ENCODE measurements at places on chromosomes 4 and X. TPM values are rescaled to one million over a fixed set of nuclear protein-coding genes. Genes with fewer than 3 reads are reported as not detected.

DNA sequence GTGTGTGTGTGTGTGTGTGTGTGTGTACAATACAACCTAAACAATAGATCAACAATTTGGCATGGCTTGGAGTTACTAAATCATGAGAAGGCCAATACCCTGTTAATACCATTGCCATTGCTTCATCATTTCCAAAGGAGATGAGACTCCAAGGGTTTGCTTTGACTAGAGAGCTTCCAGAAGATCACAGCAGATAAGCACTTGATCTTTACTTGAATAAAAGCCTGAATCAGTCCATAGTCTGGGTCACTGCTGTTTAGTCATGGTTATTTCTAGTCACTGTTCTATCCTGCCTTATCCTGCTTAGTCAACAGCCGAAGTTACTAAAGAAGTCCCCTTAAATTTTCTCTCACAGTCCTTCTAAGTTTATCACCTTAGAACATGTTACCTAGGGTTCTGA, 58.2 kb downstream of the RAB40AL start:
- no peaks in the 10 kb centered on the region for H3K36me3 ChIP-seq
- H3K4me1 ChIP-seq = no peaks in the 10 kb centered on the region
- peaks cover 18% of the 10 kb centered on the region for H3K27me3 ChIP-seq
- H3K4me3 ChIP-seq = no peak overlapping the region
- DNase-seq = no peak

- no peak overlapping the region for H3K27ac ChIP-seq
- H3K4me3 ChIP-seq = no peak overlapping the region
- H3K27me3 ChIP-seq = no peaks in the 10 kb centered on the region
- H3K36me3 ChIP-seq = no peaks in the 10 kb centered on the region
- no peaks in the 10 kb centered on the region for H3K4me1 ChIP-seq
These were observed 73.0 kb upstream of the FRMPD4 start for GRCh38 chrX:12065251-12065650.

- H3K27me3 ChIP-seq = peaks cover 22% of the 10 kb centered on the region
- H3K4me3 ChIP-seq = no peak overlapping the region
- no peak overlapping the region for H3K27ac ChIP-seq
These were observed 5.1 kb upstream of the KDM5C start for GRCh38 chrX:53230116-53230515.

- peaks cover 38% of the 10 kb centered on the region for H3K4me1 ChIP-seq
- no peaks in the 10 kb centered on the region for H3K27me3 ChIP-seq
- H3K36me3 ChIP-seq = no peaks in the 10 kb centered on the region
- no peak for DNase-seq
- H3K4me3 ChIP-seq = no peak overlapping the region
- peak overlapping the region; percentile 94 for H3K27ac ChIP-seq
These were observed 30.8 kb upstream of the AFAP1 start for GRCh38 chr4:7970361-7970946.

DNA sequence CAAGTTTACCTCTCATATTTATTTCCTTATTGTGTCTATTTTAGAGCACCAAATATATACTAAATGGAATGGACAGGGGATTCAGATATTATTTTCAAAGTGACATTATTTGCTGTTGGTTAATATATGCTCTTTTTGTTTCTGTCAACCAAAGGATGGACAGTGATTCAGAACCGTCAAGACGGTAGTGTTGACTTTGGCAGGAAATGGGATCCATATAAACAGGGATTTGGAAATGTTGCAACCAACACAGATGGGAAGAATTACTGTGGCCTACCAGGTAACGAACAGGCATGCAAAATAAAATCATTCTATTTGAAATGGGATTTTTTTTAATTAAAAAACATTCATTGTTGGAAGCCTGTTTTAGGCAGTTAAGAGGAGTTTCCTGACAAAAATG, 6.2 kb downstream of the FGB start:
- H3K36me3 ChIP-seq = no peaks in the 10 kb centered on the region
- H3K27ac ChIP-seq = no peak overlapping the region
- H3K27me3 ChIP-seq = no peaks in the 10 kb centered on the region
- no peak overlapping the region for H3K4me3 ChIP-seq
- no peak for DNase-seq
- no peaks in the 10 kb centered on the region for H3K4me1 ChIP-seq

DNA sequence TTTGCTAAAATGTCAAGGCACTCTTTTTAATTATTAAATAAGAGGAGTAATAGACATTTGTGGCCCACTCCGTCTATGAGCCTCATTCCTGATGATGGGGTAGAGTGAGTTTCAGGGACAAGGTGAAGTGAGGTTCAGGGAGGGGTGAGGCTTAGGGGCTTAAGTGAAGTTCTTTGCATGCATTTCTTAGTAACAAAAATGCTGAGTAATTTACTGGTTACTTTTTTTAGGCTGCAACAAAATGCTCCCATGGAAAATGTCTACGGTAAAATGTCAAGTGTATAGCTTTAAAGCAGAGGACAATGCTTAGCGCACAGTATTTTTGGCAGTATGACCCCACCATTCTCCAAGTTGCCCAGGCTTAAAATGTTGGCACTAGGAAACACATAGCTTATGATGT, 2.0 kb upstream of the USO1 start:
- no peak overlapping the region for H3K27ac ChIP-seq
- H3K27me3 ChIP-seq = no peaks in the 10 kb centered on the region
- H3K4me1 ChIP-seq = peaks cover 4% of the 10 kb centered on the region
- no peak for DNase-seq

GRCh38 chr4:157895205-157895604, 277.6 kb downstream of the GASK1B start:
- no peaks in the 10 kb centered on the region for H3K27me3 ChIP-seq
- no peak overlapping the region for H3K4me3 ChIP-seq
- H3K4me1 ChIP-seq = no peaks in the 10 kb centered on the region
- no peak for DNase-seq
- H3K27ac ChIP-seq = no peak overlapping the region

- peaks cover 10% of the 10 kb centered on the region for H3K4me1 ChIP-seq
- no peak overlapping the region for H3K4me3 ChIP-seq
- no peaks in the 10 kb centered on the region for H3K36me3 ChIP-seq
- H3K27ac ChIP-seq = peak overlapping the region; percentile 37
- no peak for DNase-seq
These were observed 147.3 kb downstream of the PCDH7 start for GRCh38 chr4:30867427-30867826.

DNA sequence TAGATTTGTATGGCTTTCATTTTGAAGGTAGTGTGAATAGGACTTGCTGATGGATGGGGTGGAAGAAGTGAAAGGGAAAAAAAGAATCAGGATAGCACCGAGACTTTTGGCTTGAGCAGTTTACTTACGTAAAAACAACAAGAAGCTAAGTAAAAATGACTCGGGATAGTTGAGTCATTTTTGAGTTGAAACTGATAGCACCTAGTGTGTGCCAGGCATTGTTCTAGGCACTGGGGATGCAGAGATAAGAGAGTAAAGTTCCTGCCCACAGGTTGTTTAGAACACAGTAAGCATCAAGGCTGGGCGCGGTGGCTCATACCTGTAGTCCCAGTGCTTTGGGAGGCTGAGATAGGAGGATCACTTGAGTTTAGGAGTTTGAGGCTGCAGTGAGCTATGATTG, 34.7 kb downstream of the ADD1 start:
- no peak overlapping the region for H3K4me3 ChIP-seq
- peaks cover 12% of the 10 kb centered on the region for H3K36me3 ChIP-seq
- DNase-seq = no peak
- no peaks in the 10 kb centered on the region for H3K27me3 ChIP-seq
- peaks cover 6% of the 10 kb centered on the region for H3K4me1 ChIP-seq

GRCh38 chrX:107107459-107107858, 11.2 kb downstream of the RBM41 start:
- no peak overlapping the region for H3K4me3 ChIP-seq
- H3K27me3 ChIP-seq = no peaks in the 10 kb centered on the region
- H3K27ac ChIP-seq = no peak overlapping the region
- DNase-seq = no peak
- H3K4me1 ChIP-seq = no peaks in the 10 kb centered on the region

DNA sequence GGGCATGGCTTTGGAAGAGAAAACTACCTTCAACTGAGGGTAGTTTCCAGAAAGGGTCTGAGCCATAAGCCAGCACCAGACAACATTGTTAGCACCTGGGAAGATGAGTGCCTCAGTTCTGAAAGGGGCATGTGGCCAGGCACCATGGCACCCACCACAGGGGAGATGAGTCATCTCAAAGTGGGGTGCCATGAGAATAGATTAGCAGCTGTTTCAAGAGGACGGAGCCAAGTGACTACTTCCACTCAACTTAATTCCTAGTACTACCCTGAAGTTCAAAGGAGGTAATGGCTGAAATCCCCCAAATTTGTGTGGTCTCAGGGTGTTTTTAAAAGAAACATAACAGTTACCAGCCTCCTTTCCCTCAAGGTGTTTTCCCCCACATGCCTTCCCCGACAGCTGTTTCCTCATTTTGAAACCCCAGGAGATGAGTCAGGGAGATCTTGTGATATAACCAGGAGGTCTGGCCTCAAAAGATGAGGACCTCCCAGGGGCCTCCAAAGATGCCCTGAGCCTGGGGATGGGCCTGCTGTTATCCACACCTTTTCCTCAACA, 27.8 kb upstream of the FTHL17 start:
- DNase-seq = no peak
- no peak overlapping the region for H3K27ac ChIP-seq
- H3K27me3 ChIP-seq = no peaks in the 10 kb centered on the region
- no peaks in the 10 kb centered on the region for H3K36me3 ChIP-seq
- no peak overlapping the region for H3K4me3 ChIP-seq

DNA sequence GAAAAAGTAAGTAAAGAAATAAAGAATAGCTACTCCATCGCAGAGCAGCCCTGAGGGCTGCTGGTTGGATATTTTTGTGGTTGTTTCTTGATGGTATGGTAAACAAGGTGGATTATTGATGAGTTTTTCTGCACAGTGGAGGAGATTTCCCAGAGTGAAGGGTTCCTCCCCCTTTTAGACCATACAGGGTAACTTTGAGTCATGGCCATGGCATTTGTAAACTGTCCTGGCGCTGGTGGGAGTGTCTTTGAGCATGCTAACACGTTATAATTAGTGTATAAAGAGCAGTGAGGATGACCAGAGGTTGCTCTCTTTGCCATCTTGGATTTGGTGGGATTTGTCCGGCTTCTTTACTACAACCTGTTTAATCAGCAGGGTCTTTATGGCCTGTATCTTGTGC, 128.2 kb downstream of the ASMT start:
- no peak for DNase-seq
- no peaks in the 10 kb centered on the region for H3K4me1 ChIP-seq
- no peak overlapping the region for H3K4me3 ChIP-seq
- no peaks in the 10 kb centered on the region for H3K36me3 ChIP-seq
- H3K27me3 ChIP-seq = no peaks in the 10 kb centered on the region

- no peak for DNase-seq
- H3K4me1 ChIP-seq = no peaks in the 10 kb centered on the region
- H3K4me3 ChIP-seq = no peak overlapping the region
- H3K27ac ChIP-seq = no peak overlapping the region
- H3K36me3 ChIP-seq = no peaks in the 10 kb centered on the region
These were observed 43.2 kb downstream of the ASMT start for GRCh38 chrX:1658071-1658491.

DNA sequence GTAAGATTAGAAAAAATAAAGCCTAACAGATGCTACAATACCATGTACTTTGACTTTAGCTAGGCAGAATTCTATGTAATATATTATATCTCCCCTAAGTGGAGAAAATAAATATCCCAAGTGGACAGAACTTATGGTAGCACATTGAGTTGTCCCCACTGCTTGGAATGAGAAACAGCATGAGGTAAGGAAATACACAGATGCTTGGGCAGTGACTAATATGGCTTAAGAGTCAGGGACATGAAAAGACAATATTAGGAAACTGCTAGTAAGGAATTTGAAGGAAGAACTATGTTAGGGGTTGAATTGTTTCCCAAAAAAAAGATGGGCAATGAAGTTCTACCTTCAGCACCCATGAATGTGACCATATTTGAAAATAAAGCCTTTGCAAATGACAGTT, 2265.1 kb downstream of the PCDH7 start:
- H3K4me3 ChIP-seq = no peak overlapping the region
- no peaks in the 10 kb centered on the region for H3K4me1 ChIP-seq
- no peak for DNase-seq
- no peaks in the 10 kb centered on the region for H3K36me3 ChIP-seq
- H3K27me3 ChIP-seq = no peaks in the 10 kb centered on the region

DNA sequence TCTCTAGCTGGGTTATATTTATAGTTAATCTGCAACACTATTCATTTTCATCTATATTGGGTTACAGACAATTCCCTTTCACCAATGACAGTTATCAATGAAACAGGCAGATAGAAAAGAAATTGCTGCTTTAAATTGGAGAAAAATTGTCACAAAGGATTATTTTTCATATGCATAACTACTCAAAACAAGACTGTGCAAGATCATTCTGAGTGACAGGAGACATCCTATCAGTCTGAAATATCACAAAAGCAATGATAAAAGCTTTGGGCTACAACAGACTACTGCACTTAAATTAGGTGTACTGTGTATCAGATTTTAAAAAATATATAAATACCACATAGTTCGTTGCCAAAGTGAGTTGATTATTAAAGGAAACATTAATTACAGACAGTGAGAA, 722.6 kb downstream of the ARAP2 start:
- H3K4me3 ChIP-seq = no peak overlapping the region
- H3K36me3 ChIP-seq = no peaks in the 10 kb centered on the region
- no peaks in the 10 kb centered on the region for H3K4me1 ChIP-seq
- DNase-seq = no peak

DNA sequence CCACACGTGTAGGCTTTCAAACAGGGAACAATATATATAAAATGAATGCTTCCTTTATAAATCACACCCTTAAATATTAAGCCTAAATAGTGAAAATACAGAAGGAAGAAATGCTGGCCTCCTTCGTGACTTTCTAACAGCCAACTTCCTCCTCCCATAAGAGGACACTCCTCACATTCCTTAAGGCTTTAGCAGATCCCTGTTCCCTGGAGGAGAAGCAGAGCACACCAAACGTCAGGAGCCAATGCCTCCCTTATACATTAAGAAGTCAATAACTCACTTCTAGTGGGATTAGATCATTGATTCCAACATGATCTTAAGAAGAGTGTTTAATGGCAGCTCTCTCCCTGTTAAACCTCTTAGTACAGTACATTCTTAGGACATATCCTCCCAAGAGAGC, 108.4 kb upstream of the FAM241A start:
- no peaks in the 10 kb centered on the region for H3K27me3 ChIP-seq
- no peak overlapping the region for H3K4me3 ChIP-seq
- no peaks in the 10 kb centered on the region for H3K36me3 ChIP-seq
- DNase-seq = no peak

GRCh38 chrX:2320580-2321327, 180.0 kb downstream of the DHRSX start:
- H3K36me3 ChIP-seq = no peaks in the 10 kb centered on the region
- H3K27ac ChIP-seq = peak overlapping the region; percentile 62
- peaks cover 5% of the 10 kb centered on the region for H3K4me1 ChIP-seq
- H3K27me3 ChIP-seq = no peaks in the 10 kb centered on the region
- peak; percentile 77 for DNase-seq

- peaks cover 2% of the 10 kb centered on the region for H3K4me1 ChIP-seq
- no peak overlapping the region for H3K27ac ChIP-seq
- H3K36me3 ChIP-seq = no peaks in the 10 kb centered on the region
- no peak for DNase-seq
- H3K4me3 ChIP-seq = no peak overlapping the region
These were observed 10.8 kb downstream of the PLAC1 start for GRCh38 chrX:134647477-134647877.

GRCh38 chrX:82945332-82945731, 562.8 kb upstream of the POU3F4 start:
- no peaks in the 10 kb centered on the region for H3K27me3 ChIP-seq
- H3K4me1 ChIP-seq = no peaks in the 10 kb centered on the region

Gene RBMX
- polyA plus RNA-seq = 151 TPM

Gene OTUD4
- polyA plus RNA-seq = 10.1 TPM

Gene TRIM61
- polyA plus RNA-seq = 1.6 TPM

Gene PTPN13
- polyA plus RNA-seq = 5.7 TPM

Gene PNMA5
- not detected for polyA plus RNA-seq

Gene AMELX
- not detected for polyA plus RNA-seq

All from IMR-90 (cell line).